Frontal cortex (tissue), 4 donors: ENCODE measurements at places on chromosomes 12 and 14. TPM values are rescaled to one million over a fixed set of nuclear protein-coding genes. Genes with fewer than 3 reads are reported as not detected.

The MYF5 gene
- not detected for total RNA-seq

The NPFF gene
- not detected for total RNA-seq

The CMA1 gene
- not detected for total RNA-seq

The NEUROD4 gene
- 2.9 TPM for total RNA-seq

The SYCP3 gene
- total RNA-seq = 0.82 TPM

The SLC10A1 gene
- not detected for total RNA-seq

The FGF23 gene
- not detected for total RNA-seq

The MSRB3 gene
- total RNA-seq = 3.7 TPM

The TNS2 gene
- 11.4 TPM for total RNA-seq

- no peak for DNase-seq
Observed at GRCh38 chr12:87804386-87804785, 224.8 kb downstream of the C12orf50 start.

- DNase-seq = no peak
Observed at GRCh38 chr14:99410019-99410418, 70.6 kb downstream of the SETD3 start.

GRCh38 chr12:84134797-84135366, 777.7 kb downstream of the SLC6A15 start:
- DNase-seq = no peak

GRCh38 chr12:108162207-108162606, 33.1 kb downstream of the WSCD2 start:
- no peak for DNase-seq

DNA sequence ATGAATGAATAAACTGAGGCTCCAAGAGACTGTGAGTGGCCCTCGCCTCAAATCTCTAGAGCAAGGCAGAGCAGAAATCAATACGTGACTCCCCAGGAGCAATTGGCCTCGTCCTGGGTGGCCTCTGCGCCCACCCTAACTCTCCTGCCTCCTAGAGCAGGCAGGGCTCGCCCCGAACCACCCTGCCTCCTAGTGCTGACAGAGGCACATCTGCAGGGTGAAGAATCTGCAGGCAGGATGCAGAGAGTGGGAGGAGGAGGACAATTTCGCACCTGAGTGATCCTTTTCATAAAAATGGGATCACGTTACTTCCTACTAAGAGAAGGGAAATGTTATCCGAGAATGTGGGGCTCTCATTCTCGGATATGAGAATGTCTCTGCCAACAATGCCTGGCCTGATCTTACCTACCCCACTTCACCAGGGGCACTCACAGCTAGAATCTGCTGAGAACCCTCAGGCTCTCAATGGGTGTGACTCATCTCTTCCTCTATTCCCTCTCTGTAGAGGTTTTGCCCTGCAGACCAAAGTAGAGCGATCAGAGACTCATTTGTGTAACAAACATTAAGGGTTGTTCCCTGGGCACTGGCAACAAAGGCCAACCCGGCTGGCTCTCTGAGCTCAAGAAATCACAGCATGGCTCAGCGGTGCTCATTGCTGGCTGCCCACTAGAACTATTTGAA, 61.7 kb upstream of the BCL2L14 start:
- no peak for DNase-seq

- no peak for DNase-seq
Observed at GRCh38 chr14:101098641-101099040, 195.1 kb upstream of the RTL1 start.

- no peak for DNase-seq
Observed at GRCh38 chr14:35416108-35416750, 11.7 kb upstream of the NFKBIA start.

DNA sequence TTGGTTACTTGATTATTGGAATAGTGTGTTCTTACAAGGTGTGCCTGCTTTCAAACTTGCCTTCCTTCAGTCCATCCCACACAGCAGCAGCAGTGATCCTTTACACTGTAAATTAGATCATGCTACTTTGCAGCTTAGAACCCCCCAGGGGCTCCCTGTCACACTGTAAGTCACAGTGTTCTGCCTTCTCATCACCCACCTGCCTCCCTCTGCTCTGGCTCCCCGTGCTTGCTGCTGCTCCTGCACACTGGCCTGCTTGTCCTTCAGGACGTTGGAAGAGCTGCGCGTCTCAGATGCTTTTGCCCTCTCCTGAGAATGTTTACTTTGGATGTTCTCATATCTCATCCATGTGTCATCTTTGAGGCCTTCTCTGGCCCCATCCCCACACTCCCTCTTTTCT, 27.3 kb downstream of the ZC3H14 start:
- no peak for DNase-seq

- DNase-seq = no peak
Observed at GRCh38 chr12:1179128-1179527, 188.1 kb downstream of the ERC1 start.

- no peak for DNase-seq
Observed at GRCh38 chr14:65434216-65434850, 21.8 kb downstream of the FUT8 start.

DNA sequence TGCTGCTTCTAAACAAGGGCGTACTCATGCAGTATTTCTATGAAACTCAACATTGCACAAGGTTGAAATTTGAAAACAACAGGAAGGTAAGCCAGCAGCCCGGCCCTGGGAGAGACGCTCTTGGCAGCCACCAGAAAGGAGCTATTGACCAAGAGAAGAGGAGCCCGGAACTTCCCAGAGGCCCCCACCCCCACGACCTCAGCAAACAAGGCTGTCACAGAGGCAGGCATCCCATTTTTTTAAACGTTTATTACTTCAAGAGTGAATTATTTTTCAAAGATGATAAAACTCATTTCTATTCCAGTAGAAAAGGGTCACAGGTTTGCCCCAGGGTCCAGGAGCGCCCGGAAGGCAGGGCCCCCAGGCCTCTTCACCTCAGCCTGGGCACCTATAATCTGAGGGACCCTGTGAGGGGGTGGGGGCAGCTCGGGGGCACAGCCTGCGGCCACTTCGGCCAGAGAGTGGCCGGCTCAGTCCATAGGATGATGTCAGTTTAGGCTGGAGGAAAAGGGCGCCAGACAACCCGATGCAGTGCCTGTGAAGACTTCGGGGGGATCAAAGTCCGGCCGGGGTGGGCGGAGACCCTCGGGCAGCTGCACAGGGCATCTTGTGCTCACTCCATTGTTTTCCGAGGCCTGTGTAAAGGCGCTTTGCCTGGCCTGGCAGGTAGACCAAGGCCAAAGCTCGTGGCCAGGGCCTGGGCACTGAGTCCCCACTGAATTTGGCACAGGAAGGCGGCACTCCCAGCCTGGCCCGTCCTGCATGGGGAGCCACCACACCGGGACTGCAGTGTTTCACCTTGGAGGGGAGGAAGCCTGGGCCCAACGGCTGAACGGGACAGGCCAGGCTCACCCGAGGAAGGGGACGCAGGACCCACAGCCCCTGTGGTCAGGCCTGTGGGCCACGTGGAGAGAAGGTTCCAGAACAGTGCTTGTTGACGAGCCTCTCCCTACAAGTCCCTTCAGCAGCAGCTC, 86.0 kb downstream of the SCARB1 start:
- DNase-seq = no peak

DNA sequence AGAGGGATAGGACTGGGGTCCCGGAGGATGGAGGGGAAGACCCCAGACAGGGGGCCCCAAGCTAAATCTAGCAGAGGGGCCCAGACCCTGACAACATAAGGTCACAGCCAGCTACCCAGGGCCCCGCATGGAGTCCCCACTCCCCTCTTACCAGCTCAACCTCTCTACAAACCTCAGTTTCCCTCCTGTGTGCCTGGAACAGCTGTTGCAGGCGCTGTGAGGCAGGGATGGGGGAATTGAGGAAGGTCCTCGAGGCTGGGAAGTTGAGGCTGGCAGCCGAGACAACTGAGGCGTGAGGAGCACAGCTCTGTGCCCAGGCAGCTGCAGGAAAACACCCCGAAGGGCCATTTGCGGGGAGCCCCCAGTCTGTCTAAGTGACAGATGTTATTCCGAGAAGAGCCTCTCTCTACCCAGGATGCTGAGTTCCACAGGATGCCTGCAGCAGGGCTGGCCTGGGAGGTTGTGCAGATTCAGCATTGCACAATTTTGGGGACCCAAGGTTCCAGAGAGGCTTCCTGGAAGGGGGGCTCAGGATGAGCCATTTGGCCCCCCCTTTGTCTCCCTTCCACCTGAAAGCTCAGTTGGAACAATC, 42.7 kb upstream of the NCOR2 start:
- no peak for DNase-seq

GRCh38 chr12:14284184-14284722, 81.2 kb upstream of the ATF7IP start:
- DNase-seq = no peak

- no peak for DNase-seq
Observed at GRCh38 chr12:12822886-12823285, 9.7 kb downstream of the DDX47 start.

DNA sequence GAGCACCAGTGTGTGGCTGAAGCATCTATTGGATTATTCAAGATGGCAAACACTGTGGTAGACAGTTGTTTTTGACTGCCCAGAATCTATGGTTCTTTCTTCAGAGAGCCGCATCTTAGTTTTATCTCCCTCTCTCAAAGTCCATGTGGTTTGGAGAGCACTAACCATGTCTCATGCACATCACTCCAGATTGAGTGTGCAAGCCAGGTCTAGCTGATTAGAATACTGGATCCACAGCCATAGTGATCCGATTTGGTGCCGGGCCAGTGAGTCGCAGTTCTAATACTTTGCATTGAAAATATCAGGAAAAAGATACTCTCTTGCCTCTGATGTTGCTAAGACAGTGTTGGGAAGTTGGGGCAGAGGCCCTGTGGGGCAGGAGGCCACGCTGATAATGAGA, 4.6 kb upstream of the SBNO1 start:
- no peak for DNase-seq

- DNase-seq = no peak
Observed at GRCh38 chr14:100950024-100950423, 46.5 kb upstream of the RTL1 start.

DNA sequence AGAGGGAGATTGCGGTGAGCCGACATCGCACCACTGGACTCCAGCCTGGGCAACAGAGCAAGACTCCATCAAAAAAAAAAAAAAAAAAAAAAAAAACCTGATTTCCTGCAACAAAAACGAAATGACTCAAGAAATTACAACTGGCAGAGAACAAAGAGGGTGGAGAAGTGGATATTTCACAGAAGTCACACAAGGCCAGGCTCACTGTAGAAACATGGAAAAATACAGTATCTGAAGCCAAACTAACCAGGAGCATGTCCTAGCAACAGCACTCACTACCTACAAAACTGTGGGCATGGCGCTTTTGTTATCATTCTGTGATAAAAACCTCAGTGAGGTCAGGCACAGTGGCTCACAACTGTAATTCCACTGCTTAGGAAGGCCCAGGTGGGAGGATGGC, 11.7 kb upstream of the MMP17 start:
- no peak for DNase-seq

- no peak for DNase-seq
Observed at GRCh38 chr12:119630962-119631550, 36.9 kb upstream of the PRKAB1 start.

DNA sequence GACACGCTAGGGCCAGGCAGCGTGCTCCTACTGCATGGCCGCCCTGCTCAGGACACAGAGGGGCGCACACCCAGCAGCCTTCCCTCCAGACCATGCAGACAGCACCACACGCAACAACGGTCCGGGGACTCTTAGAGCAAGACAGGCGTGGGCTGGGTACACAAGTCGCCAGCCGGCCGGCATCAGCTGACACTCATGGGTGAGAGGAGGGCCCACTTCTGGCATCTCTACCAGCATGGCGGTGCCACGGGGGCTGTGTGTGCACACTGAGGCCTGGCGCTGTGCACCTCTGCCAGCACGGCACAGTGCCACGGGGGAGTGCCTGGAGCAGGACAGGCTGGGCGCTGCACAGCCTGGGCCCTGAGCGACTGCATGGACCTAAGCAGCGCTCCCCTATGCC, 6.7 kb upstream of the BTBD6 start:
- DNase-seq = no peak

DNA sequence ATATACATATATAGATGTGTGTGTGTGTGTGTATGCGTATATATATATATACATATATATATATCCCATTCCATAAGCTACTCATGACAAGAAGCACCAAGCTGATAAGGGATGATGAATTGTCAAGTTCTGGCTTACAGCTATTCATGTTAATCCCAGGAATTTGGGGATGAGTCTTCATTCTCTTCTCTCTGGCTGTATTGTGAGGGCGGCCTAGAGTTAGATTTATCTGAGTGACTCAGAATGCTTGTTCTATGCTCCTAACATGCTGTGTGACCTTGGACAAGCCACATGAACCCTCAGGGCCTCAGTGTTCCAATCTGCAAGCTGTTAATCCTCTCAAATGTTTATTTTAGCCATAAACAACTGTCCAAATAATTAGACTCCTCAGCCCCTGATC, 749.0 kb downstream of the MED13L start:
- no peak for DNase-seq

DNA sequence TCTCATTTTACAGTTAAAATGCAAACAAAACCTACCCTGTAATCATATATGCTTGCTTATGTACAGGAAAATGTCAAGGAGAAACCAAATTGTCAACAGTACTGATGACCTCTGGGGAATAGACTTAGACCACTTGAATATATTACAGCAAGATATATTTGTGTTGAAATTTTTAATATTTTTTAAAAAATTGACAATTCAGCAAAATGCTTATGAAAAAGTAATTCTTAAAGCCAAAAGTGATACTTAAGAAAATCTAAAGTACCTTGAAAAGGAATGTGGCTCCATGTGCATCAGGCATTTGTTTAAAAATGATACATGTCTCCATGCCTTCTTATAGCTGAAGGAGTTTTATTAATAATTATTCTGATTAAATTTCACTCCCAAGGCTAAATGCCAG, 49.2 kb downstream of the PTPN21 start:
- no peak for DNase-seq
